Stimulated activated CD4-positive, alpha-beta T cell treated with anti-CD3 and anti-CD28 coated beads, Interleukin-12 subunit alpha, Interleukin-12 subunit beta, amount 100 ng/mL, for 4 hours (primary cell): ENCODE measurements at places on chromosomes 3 and 15.

- no peak for DNase-seq
These were observed 29.2 kb downstream of the GJD2 start for GRCh38 chr15:34725556-34725955.

GRCh38 chr3:8938021-8938420, 25.3 kb downstream of the RAD18 start:
- no peak for DNase-seq

DNA sequence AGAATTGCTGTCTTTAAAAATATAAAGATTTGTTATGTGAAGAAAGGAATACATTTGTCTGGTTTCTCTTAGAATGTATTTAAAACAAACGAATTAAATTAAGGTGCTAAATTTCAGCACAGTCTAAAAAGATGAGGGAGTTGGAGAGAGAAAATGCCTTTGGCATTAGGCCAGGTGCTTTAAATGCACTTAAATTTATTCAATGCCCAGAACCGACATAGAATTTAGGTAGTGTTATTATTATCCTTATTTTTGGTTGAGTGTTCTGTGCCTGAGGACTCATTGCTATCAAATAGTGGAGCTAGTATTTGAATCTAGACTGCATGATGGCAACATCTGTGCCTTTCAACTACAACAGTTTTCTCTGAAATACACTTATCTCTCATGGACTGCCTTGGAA, 287.5 kb downstream of the RBMS3 start:
- DNase-seq: no peak

- DNase-seq: no peak
These were observed 172.6 kb upstream of the LRRC3B start for GRCh38 chr3:26449996-26450395.

DNA sequence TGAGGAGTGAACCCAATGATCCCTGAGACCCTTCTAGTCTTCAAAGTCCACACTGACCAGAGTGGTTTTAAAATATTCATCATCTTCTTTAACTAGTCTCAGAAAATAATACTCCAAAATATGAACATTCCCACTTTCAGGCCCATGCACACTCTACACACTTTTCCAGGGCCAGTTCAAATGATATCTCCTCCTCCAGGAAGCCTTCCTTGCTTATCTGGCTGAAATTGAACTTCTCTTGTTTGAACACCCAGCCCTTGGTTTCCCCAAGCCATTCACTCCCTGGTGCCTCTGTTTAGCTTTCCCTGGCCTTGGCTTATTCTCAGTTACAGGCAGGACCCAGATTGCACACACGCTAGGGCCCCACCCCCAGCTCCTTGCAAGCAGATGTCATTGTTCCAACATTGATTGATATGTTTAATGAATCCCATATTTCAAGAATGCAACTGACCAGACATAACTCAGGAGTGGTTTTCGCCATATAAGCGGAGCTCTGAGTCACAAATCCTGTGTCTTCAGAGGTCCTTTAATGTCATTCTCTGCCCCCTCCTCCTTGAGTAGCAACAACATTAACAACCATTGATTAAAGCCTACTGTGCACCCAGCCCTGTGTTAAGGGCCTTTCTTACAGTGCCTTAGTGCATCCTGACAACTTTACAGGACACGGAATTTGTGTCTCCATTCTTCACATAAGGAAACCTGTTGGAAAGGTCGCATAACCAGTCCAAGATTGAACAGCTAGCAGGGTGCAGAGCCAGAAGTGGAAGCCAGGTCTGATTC, 2.1 kb downstream of the ITGA11 start:
- DNase-seq: no peak

GRCh38 chr3:197224034-197224444, 74.4 kb downstream of the DLG1 start:
- DNase-seq: no peak

DNA sequence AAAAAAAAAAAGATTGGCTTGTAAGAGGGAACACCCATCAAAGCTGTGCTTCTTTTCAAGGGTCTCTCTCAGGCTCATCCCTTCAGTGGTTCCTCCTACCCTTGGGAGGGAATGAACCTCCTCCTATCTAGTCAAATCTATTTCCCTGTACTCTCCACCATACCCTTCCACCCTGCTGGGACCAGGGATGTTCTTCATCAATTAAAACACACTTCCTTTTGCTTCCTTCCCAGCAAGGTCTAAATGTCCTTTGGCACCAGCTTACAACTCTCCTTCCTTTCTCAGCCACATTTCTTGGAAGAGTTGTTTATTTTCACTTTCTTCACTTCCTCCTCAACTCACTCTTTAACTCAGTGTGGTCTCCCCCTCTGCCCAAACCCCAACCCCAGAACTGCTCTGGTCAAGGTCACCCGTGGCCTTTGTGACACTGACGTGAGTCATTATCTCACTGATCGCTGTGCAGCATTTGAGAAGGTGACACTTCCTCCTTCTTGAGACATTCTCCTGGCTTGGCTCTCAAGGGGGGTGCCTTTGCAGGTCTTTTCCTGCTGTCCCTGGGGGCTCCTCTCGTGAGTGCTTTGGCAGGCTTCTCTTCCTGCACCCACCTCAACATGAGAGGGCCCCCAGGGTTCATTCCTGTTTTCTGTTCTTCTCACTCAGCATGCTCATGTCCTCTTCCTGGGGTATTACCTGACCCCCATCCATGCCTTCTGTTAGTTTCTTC, 210.5 kb upstream of the TLE3 start:
- no peak for DNase-seq
